ENCODE measurements at places on chromosomes 4 and X.

DNA sequence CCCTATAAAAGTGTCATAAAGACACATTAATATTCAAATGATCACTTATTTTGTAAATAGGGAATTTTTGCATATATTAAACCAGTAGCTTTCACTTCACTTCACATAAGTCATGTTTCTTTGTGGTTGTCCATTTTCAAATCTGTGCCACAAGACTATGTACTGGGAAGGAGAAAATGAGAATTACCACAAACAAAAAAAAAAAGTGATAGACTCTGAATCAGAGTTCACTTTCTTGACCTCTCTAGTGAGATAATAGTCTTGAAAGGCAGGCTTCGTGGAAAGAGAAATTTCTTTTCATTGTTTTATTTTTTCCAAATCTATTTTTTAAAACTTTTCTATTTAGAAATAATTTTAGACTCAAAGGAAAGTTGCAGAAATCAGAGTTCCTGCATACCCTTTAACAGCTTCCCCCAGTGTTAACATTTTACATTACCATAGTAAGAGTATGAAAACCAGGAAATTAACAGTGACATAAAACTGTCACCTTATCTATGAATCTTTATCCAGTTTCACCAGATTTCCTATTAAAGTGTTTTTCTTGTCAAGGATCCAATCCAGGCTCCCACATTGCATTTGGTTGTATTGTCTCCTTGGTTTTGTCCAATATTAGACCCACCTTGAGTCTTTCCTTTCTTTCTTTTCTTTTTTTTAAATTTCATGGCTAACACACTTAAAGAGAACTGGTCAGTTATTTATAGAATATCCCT, 215.4 kb upstream of the PGRMC2 start:
- DNase-seq, result no peak

GRCh38 chr4:168843635-168844034, 166.4 kb downstream of the CBR4 start:
- DNase-seq, result no peak

- no peak for DNase-seq
Measured at GRCh38 chr4:168200685-168201084, 108.3 kb downstream of the ANXA10 start.

DNA sequence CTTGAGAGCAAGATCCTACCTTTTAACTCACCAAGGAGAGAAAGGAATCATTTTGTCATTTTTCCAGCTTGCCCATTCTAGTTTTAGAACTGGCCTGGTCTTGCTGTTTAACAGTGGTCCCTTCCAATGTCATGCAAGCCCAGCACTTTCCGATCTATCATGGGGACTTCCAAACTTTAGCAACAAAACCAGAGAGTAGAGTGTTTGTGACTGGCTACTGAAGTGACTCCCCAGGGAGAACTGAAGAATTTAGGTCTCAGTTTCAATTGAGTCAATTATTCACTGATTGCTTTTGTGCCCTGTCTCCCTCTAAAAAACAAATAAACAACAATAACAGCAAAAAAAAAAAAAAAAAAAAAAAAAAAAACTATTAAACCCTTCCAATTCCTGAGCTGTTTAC, 108.3 kb downstream of the LHFPL1 start:
- DNase-seq, result no peak

GRCh38 chr4:143625632-143626031, 74.8 kb downstream of the FREM3 start:
- no peak for DNase-seq

DNA sequence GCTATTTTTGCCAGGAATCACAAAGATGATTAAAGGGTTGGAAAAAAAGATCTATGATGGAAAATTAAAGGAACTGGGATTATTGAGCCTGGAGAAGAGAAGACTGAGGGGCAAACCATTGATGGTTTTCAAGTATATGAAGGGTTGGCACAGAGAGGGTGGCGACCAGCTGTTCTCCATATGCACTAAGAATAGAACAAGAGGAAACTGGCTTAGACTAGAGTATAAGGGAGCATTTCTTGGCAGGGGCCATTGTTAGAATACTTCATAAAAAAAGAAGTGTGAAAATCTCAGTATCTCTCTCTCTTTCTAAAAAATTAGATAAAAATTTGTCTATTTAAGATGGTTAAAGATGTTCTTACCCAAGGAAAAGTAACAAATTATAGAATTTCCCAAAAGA, 75.1 kb downstream of the NPNT start:
- no peak for DNase-seq

GRCh38 chrX:6708676-6709380, 173.9 kb upstream of the VCX3A start:
- no peak for DNase-seq

DNA sequence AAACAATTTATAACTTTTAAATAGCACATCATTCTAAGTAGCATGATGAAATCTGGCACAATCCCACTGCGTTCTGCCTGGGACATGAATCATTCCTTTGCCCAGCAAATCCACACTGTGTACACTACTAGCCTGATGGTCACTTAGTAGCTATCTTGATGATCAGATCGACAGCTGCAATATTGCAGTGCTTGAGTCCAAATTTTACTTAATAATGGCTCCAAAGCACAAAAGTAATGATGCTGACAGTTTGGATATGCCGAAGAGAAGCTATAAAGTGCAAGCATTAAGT, 86.6 kb upstream of the NPNT start:
- no peak for DNase-seq

GRCh38 chrX:44904542-44905115, 31.6 kb downstream of the KDM6A start:
- no peak for DNase-seq

DNA sequence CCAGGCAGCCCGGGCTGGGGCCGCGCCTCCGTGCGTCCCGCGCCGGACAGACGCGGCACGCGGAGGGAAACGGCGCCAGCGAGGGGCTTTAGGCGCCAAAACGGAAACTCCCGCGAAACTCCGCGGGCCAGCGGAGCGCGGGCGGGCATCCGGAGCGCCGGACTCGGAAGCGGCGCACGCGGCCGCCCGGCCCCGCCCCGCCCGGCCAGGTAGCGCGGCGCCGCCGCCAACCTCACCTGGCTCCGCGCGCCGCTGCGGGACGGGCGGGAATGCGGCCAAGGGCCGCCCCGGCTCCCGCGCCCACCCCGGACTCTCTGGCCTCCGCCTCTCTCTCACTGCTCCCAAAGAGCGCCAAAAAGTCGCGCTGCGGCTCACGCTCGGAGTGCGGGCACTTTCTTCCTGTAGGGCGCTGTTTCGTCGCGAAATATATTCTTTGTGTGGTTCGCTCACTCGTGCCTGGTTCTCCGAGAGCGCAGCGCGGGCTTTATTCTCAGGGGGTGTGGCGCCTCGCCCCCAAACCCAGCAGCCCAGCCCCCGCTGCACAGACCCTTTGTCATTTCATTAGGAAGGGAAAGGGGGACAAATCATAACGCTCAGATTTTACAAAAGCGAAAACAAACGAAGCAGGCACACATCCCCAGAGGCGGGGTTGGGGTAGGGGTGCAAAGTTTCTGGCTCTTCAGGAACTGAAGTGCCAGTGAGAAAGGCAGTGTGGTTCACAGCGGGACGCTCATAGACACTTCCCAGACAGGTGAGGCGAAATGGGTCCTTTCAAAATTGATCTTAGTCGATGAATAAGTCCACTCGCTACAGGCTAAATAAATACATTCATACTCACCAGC, 961 bp upstream of the MBNL3 start:
- peak; percentile 65 for DNase-seq

DNA sequence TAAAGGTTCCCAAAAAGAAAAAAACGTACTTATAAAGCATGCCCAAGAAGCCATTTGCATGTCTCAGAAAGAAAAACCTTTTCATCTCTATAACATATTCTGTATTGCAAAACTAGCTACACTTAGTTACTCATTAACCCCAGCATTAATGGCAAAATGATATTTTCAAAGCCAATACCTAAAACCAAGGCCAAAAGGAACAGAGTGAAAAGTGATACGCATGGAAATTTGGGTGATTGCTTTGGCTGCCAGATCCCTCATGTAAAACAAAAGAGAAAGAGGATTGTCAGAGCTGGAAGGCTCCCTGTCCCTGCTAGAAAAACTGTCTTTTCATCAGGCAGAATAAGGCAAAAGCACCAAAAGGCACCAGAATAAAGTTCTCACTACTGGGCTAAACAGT, 46.8 kb upstream of the RADX start:
- DNase-seq, result no peak

- peak; percentile 32 for DNase-seq
Measured at GRCh38 chrX:1012678-1013300, 199.7 kb downstream of the CRLF2 start.

- no peak for DNase-seq
Measured at GRCh38 chr4:21415728-21416127, 532.8 kb downstream of the KCNIP4 start.

DNA sequence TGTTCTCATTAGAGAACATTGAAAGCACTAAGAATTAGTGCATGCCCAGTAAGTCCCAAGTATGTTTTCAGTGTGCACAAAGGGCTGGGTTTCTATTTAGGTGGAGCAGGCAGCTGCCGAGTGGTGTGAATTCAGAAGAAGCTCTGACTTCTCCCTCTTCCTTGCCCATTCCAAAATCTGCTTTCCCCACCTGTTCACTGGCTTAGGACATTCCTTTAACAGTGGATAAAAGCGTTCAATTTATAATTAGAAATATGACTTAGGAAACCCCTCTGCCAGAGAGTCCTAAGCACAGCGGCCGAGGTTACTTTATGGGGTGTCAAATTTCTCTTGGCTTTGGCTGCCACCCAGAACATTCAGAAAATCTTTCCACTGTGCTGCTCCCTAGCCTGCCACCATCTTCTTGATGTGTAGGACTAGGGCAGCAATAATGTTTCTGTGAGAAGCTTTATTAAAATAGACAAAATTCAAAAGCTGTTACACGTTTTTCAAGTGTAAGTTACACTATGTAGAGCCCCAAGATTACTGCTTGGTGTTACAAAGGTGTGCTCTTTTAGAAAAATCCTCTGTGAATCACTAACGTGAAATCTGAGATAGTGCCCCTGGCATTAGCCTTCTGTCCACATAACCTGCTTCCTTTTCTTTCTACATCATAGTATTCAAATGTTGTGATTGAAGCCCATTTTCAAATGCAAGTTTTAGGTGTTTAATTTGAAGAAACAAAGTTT, 191.6 kb upstream of the ANKRD50 start:
- no peak for DNase-seq

DNA sequence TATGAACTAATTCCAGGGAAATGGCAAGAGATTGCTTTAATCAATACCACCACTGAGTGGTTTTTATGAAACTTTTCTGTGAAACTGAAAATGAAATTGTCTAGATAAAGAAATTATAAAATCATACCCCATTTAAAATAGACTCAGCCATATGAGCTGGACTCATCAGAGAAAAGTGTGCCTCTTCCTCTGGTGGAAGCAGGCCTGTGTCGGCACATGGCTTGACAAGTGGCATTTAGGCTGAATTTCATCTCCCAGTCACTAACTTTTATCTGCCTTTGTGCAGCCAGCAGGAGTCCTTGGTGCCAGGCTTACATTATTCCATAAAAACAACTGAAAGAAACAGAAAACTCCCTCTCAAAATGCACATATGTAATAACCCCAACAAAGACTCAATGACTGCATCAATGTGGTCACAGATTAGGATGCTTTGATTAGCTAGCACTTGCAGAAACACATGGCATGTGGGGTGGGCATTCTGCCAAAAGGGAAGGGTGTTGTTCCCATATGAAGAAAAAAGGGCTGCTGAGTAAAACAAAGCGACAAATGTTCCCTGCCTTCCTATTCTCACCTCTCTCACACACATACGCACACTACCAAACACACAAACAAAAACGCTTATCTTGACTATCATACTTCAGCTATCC, 232.3 kb downstream of the PABPC4L start:
- no peak for DNase-seq

GRCh38 chr4:26069218-26069617, 155.2 kb downstream of the SMIM20 start:
- DNase-seq, result no peak

- DNase-seq, result no peak
Measured at GRCh38 chr4:147138171-147138570, 192.5 kb upstream of the TTC29 start.

- DNase-seq, result no peak
Measured at GRCh38 chrX:149494844-149495565, 10.1 kb downstream of the IDS start.

GRCh38 chrX:14411326-14411725, 118.0 kb upstream of the GLRA2 start:
- DNase-seq, result no peak

GRCh38 chr4:13547485-13548041, 3.3 kb upstream of the NKX3-2 start:
- DNase-seq, result peak; percentile 54

DNA sequence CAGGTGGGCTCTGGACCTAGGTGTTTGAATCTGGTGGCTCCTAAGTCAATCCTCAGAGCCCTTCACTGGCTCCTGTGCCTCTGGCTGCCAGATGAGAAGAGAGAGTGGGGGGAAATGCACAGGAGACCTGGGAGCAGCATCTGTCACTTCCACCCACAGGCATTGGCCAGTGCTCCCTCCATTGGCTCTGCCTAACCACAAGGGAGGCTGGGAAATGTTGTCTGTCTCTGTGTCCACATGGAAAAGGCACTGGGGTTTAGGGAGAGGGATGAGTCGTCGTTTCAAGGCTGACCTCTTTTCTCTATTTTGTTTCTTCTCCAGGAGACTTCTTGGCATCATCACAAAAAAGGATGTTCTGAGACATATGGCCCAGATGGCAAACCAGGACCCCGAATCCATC, 76.4 kb downstream of the CLCN4 start:
- no peak for DNase-seq

DNA sequence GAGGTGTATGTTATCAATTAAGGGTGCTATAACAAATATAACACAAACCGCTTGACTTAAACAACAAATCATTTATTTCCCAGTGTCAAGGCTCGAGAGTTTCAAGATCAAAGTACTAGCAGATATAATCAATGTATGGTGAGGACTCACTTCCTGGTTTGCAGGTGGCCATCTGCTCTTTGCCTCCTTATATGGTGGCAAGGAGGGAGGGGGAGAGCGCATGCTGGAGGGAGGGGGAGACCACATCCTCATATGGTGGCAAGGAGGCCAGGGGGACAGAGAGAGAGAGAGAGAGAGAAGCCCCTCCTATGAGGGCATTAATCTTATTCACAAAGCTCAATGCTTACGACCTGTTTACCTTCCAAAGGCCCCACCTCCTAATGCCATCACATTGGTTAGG, 372.3 kb upstream of the SPOCK3 start:
- no peak for DNase-seq

- DNase-seq, result no peak
Measured at GRCh38 chr4:11028334-11028733, 343.8 kb upstream of the CLNK start.

DNA sequence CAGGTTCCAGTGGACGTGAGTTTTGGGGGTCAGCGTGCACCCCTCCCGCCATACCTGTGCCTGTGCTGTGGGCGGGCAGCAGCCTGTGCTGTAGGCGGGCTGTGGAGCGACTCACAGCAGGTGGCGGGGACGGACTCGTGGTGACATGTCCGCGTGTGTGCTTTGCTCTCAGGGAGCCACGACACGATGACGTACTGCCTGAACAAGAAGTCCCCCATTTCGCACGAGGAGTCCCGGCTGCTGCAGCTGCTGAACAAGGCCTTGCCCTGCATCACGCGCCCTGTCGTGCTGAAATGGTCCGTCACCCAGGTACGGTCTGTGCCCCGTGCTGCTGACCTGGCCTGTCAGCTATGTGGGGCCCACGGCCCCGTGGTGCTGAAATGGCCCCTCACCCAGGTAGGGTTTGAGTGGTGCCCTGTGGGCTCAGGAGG, 7.4 kb downstream of the PLCXD1 start:
- DNase-seq, result no peak

- DNase-seq, result no peak
Measured at GRCh38 chr4:41476310-41476885, 61.6 kb upstream of the LIMCH1 start.

All from activated naive CD4-positive, alpha-beta T cell treated with anti-CD3 and anti-CD28 coated beads, Interleukin-2, amount 10 ng/mL, durations not matched to agents 7 days and 5 days (primary cell).